ENCODE measurements at places on chromosomes 13 and 19.

GRCh38 chr13:110920038-110920437 lies 5.2 kb upstream of the ANKRD10 start:
- no peak for DNase-seq

DNA sequence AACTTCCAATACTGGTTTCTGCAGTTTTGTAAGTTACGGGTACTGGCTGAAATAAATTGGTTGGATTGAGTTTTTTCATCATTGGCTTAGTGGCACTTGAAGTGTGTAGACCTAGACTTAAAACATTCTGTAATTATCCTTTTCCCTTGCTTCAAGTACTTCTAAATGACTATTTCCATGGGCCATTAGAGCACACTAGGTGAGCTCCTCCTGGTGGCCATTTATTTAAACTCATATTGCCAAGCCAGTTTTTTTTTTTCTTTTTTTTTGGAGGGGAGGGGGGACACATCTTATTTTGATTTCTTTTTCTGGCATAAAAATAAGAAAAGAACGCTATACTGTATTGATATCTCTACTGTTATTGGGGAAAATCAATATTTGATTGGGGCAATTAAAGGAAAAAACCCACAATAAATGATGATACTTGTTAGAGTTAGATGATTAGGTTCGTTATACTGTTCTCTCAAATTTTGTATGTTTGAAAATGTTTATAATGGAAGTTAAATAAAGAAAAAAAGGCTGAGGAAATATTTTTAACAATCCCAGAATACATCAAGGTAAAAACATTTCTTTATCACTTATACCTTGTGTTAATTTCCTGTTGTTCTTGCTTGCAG lies 82.9 kb downstream of the PDS5B start:
- DNase-seq = peak; percentile 8

DNA sequence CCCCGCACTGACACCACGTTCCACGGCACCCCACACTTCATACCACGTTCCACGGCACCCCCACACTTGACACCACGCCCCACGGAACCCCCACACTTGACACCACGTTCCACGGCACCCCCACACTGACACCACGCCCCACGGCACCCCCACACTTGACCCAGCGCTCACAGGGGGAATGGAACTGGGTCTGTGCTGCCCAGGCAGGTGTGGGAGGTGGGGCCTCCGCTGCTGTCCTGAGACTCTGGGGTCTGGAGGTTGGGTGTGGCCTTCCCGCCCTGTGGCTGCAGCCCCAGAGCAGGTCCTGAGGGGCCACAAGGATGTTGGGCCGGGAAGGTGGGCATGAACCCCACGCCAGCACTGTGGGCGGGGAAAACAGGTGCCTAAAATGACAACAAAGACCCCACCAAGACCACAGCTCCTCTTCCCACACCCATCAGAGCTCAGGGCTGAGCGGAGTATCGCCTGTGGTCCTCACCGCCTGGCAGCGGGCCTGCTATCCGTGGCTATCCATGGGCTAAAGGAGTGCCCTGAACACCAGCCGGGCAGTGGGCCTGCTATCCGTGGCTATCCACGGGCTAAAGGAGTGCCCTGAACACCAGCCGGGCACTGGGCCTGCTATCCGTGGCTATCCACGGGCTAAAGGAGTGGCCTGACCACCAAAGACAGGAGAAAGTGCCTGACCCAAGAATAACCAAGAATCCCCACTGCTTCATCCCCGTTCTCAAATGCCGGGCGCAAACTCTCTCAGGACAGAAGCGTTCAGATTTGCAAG lies 59.9 kb upstream of the C13orf46 start:
- DNase-seq = no peak

DNA sequence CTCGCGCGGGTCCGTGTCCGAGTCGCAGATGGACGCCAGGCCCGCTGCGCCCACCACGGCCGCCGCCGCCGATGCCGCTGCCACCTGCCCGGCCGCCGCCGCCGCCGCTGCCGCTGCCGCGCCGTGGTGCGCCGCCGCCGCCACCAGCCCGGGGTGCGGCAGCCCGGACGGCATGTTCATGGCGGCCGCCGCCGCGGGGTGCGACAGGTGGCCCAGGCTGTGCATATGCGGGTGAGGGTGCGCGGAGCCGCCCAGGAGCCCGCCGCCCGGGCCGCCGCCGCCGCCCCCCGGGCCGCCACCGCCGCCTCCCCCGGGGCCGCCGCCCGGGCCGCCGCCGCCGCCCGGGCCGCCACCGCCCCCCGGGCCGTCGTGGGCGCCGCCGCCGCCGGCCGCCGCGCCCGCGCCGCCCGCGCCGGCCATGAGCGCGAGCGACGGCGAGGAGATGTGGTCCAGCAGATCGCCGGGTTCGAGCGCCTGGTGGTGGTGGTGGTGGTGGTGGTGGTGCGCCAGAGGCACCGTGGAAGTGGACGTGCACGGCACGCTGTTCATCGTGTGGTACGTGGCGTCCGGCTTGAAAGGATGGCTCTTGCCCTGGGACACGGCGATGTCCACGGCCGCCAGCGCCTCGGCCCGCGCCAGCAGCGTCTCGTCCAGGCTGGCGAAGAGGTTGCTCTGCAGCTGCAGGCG lies 1.3 kb downstream of the POU4F1 start:
- DNase-seq = no peak

GRCh38 chr13:48317511-48318376 lies 14.2 kb downstream of the RB1 start:
- no peak for DNase-seq

DNA sequence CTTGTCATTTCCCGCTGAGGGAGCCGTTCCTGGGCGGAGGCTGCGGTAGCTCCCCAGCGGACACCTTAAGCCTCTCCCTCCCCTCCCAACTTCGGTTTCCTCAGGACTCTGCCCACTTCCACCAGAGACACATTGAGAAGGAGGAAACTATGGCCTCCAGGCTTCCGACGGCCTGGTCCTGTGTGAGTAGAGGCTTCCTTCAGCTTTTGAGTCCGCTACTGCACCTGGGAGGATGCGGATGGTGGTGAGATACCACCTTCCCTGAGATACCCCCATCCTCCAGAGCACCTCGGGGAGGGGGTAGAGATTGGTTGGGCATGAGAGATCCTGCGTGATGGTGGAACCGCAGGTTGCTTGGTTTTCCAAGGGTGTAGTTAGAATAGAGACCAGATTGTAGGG lies 955 bp downstream of the ZNF274 start:
- no peak for DNase-seq

- no peak for DNase-seq
Observed at GRCh38 chr19:821231-821824, 427 bp downstream of the PLPPR3 start.

- no peak for DNase-seq
Observed at GRCh38 chr13:85588359-85588758, 210.9 kb downstream of the SLITRK6 start.

GRCh38 chr19:7130043-7130442 lies 60.5 kb downstream of the ZNF557 start:
- DNase-seq = no peak

DNA sequence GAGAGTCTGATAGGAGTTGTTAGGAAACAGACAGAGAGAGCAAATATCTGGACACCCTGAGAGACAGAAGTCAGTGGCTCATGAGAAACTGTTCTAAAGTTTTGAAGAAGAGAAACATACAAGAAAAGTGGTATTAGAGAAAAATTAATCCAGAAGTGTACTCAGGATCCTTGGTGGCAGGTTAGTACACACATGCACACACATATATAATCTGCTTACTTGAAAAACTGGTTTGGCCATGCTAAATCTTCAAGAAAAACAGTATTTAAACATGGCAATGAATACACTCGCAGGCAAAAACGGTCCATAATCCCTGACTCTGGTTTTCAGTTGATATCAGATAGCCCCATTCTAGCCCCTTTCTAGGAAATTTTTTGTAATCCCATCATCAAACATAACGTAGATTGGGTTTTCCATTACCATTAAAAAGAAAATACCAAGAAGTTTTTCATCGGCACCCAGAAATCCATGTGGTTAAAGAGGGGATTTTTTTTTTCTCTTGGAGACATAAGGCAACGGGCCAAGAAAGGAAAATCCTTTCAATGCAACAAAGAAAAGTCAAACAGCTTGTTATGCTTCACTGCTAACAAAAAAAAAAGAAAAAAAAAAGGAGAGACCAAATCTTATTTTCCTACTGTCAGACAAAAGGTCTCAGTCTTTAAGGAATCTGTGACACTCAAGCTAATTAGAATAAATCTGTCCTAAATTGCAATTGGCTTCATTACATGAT lies 178.0 kb upstream of the MIR17HG start:
- no peak for DNase-seq

DNA sequence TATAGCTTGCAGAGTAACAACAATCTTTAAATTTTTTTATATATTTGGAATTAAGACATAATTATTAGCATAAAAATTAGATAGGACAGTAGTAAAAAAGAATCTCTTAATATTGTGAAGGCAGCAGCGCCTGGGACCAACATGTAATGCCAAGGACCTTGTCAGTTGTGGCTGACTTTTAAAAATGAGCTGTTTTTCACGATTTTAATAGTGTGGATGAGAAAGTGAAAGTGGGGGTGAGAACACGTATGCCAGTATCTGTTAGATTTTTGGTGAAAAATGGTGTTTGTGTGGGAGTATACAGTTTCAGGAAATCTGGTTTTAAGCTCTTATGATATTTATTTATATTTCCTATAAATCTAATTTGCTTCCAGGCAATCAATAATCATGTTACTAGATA lies 125.2 kb downstream of the LMO7 start:
- no peak for DNase-seq

DNA sequence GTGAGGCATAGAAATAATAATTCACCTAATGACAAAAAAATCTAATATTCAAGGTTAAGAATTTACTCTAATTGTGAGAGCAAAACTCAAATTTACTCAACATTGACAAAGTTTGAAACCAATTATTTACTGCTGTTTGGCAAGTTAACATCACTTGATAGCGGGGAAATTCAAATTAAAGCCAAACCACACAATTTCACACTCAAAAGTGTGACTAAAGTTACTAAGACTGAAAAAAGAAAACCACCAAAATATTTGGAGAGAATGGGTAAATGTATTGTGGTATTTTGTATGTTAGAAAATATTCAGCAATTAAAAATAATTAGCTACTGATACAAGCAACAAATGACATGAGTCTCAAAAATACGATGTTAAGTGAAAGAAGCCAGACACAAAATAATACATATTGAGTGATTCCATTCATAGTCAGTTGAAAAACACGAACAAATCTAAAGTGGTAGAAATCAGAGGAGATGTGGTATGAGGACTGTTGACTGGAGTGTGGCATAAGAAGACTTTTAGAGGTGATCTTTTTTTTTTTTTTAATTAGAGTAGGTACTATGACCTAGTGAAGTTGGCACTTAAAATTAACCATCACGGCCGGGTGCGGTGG lies 541.4 kb upstream of the ATXN8OS start:
- DNase-seq = no peak

DNA sequence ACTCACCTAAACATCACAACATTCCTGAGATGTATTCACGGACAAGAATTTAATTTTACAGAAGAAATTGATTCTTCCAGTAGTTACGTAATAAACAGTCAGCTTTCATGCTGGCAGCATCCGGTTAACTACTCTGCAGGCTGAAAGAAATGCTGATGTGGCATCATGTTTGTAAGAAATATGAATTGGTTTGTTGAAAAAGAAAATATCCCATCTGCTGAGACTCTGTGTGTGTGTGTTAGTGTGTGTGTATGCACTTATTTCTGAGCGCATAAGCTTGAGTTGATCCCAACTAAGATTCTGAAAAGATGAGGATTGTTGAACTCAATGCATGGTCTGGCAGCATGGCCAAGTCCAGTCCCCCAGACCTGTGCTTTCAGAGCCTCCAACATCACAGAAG lies 74.3 kb upstream of the FAM216B start:
- no peak for DNase-seq

GRCh38 chr19:56273563-56274117 lies 1.1 kb downstream of the EDDM13 start:
- no peak for DNase-seq

DNA sequence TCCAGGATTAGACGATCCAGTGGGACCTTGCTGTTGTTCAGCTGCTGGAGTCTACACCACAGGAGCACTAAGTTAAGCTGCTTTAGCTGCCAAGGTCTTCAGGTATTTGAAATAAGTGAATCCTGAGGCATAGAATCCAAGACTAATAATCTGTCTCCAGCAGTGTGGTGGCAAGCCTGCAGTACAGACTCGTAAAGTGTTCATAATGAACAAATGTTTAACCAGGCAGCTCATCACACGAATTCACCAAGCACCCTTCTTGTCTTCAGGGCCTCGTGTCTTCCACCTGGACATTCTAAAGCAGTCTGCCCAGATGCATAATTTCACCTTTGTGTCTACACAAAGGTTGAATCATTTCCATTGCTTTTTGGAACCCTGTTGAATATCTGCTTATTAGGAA lies 5.3 kb downstream of the ATP11A start:
- DNase-seq = no peak

GRCh38 chr13:35512271-35512920 lies 35.9 kb upstream of the MAB21L1 start:
- no peak for DNase-seq

DNA sequence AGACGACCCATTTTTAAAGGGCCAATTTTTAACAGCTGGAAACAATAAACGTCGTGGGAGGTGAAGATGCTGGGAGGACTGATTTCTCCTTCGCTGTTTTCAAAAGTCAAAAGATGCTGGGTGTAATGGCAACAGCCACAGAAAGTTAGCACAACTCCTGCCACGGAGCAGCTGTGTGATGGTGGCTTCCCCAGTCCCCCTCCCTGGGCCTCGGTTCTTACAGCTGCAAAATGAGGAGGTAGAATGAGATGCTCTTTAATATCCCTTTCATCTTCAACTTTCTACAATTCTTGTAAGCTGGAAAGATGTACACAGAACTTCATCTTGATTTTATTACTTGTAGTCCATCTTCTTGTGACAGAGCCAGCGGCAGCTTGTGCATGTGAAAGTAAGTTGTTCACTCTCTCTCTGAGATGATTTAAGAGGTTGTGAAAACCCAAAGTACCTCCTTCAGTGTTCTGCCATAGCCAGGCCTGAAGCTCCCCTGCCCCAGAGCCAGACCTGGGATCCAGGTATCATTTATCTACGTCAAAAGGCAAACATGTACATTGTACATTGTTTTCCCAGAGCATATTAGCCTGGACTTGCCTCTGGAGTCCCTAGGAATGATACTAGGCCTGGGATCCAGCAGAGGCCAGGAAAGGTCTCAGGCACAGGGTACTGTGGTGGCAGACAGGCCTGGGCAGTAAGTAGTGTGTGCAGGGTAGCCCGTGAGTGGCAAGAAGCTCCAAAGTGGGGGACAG lies 3.4 kb upstream of the UBE2L5 start:
- no peak for DNase-seq

- no peak for DNase-seq
Observed at GRCh38 chr13:61002686-61003085, 413.0 kb downstream of the PCDH20 start.

GRCh38 chr13:40175639-40176038 lies 490.8 kb downstream of the FOXO1 start:
- DNase-seq = no peak

DNA sequence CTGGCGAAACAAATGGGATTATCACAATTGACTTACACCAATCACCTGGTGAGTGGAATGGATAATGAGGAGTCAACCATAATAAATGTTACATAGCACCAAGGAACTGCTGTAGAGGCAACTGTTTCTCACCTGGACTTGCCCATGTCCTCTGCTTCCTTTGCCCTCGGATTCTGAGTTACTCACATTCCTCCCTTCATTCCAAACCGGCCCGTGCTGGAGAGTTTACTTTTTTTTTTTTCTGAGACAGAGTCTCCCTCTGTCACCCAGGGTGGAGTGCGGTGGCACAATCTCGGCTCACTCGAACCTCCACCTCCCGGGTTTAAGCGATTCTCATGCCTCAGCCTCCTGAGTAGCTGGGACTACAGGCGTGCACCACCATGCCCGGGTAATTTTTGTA lies 41.5 kb upstream of the TSC22D1 start:
- no peak for DNase-seq

GRCh38 chr13:30169442-30169841 lies 137.9 kb downstream of the KATNAL1 start:
- DNase-seq = no peak

Data from midbrain (tissue), 1 donor.